Smooth muscle cell of trachea (primary cell): ENCODE measurements at places on chromosomes 6 and 20. TPM values are rescaled to one million over a fixed set of nuclear protein-coding genes. Genes with fewer than 3 reads are reported as not detected.

MOG gene
- not detected in 2 replicates for total RNA-seq

PAK5 gene
- under 0.01 TPM in 1 of 2 replicates, not detected in the other for total RNA-seq

TRIM15 gene
- not detected in 2 replicates for total RNA-seq

POU3F2 gene
- not detected in 2 replicates for total RNA-seq

SOBP gene
- 8.8 and 13.7 TPM in 2 replicates for total RNA-seq

SRSF12 gene
- not detected in 2 replicates for total RNA-seq

PDYN gene
- total RNA-seq, result not detected in 2 replicates

SCRT2 gene
- total RNA-seq, result not detected in 2 replicates

ERVFRD-1 gene
- total RNA-seq, result not detected in 2 replicates

HLA-F gene
- total RNA-seq, result 1.3 and 1.9 TPM in 2 replicates

HTR1B gene
- total RNA-seq, result 0.15 and 0.17 TPM in 2 replicates

TGM3 gene
- under 0.01 TPM in 1 of 2 replicates, not detected in the other for total RNA-seq

SNAP25 gene
- 9.6 and 19.5 TPM in 2 replicates for total RNA-seq

POFUT1 gene
- total RNA-seq, result 50.0 and 66.8 TPM in 2 replicates

SCAND1 gene
- total RNA-seq, result 72.0 and 78.7 TPM in 2 replicates

SEL1L2 gene
- total RNA-seq, result not detected in 2 replicates

ADAM33 gene
- total RNA-seq, result 136 and 154 TPM in 2 replicates

SLC17A9 gene
- 4.8 and 7.4 TPM in 2 replicates for total RNA-seq

LY6G6C gene
- not detected in 2 replicates for total RNA-seq

NNAT gene
- 1.5 TPM in 2 replicates for total RNA-seq

HSPA1L gene
- total RNA-seq, result 1.5 TPM in 2 replicates

MEI4 gene
- total RNA-seq, result not detected in 2 replicates

E2F3 gene
- total RNA-seq, result 3.6 and 4.9 TPM in 2 replicates

KDM1B gene
- total RNA-seq, result 24.4 and 31.3 TPM in 2 replicates

FAM83C gene
- total RNA-seq, result not detected in 2 replicates

KCNK16 gene
- total RNA-seq, result not detected in 2 replicates

SMPDL3A gene
- total RNA-seq, result 18.0 and 47.1 TPM in 2 replicates

NKX2-2 gene
- not detected in 2 replicates for total RNA-seq

OTOR gene
- total RNA-seq, result not detected in 2 replicates

HLA-E gene
- 218 and 355 TPM in 2 replicates for total RNA-seq

CENPQ gene
- total RNA-seq, result 3.5 and 7.1 TPM in 2 replicates

CCN6 gene
- not detected in 2 replicates for total RNA-seq

TAGAP gene
- not detected in 2 replicates for total RNA-seq

TRIM31 gene
- total RNA-seq, result not detected in 2 replicates

SLC22A7 gene
- not detected in 2 replicates for total RNA-seq

ULBP1 gene
- total RNA-seq, result 0.44 and 0.50 TPM in 2 replicates

SLC17A3 gene
- not detected in 2 replicates for total RNA-seq

EFCAB8 gene
- total RNA-seq, result 0.44 TPM in 1 of 2 replicates, not detected in the other

KIF16B gene
- total RNA-seq, result 14.9 and 20.2 TPM in 2 replicates

SLCO4A1 gene
- 0.66 and 1.3 TPM in 2 replicates for total RNA-seq

TCF15 gene
- total RNA-seq, result not detected in 2 replicates

PLN gene
- under 0.01 TPM in 1 of 2 replicates, not detected in the other for total RNA-seq

AVP gene
- total RNA-seq, result not detected in 2 replicates

RBPJL gene
- total RNA-seq, result not detected in 2 replicates

MAS1 gene
- not detected in 2 replicates for total RNA-seq
